ENCODE measurements at places on chromosomes 6 and 20.

DNA sequence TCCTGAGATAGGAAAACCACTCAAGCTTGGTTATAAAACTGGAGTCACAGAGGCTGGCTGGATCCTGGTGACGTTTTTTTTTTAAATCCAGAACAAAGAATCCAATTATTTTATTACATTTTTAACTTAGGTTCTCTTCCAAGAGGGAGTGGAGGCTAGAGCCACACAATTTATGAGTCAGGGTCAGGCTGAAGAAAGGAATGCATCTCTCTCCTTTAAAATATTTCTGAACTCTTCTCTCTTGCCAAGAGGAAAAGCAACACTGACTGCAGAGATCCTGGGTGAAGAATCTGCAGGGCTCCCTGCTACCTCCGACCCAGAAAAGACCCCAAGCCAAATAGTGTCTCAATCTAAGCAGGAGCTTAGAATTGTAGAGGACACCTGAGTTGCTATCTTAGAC lies 88.5 kb upstream of the SSTR4 start:
- no peak for DNase-seq

GRCh38 chr6:39903656-39904055 lies 30.6 kb downstream of the MOCS1 start:
- no peak for DNase-seq

GRCh38 chr6:27419363-27419762 lies 30.8 kb downstream of the ZNF391 start:
- DNase-seq = no peak

DNA sequence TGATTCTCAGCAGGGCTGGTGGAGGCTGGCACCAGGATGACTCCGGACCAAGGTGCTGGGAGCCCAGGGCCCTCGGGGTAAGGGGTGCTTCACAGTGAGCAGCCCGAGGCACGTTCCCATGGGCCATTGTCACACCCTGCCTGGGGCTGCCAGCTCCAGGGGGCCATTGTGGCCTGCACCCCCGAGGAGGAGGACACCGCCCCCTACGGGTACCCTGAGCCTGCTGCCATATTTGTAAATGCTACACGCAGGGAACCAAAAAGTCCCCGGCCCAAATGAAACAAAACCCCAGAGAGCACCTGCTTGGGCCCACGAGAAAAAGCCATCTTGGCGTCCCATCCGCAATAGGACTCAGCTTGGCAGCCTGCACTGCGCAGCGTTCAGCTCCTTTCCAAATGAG lies 64.7 kb upstream of the GATA5 start:
- no peak for DNase-seq

- DNase-seq = no peak
Observed at GRCh38 chr20:50144362-50144761, 9.2 kb downstream of the PEDS1 start.
